ENCODE measurements at places on chromosomes 7 and 10. TPM values are rescaled to one million over a fixed set of nuclear protein-coding genes. Genes with fewer than 3 reads are reported as not detected.

Gene GTF2IRD1
- 35.3 TPM for total RNA-seq

Gene C7orf25
- 4.4 TPM for total RNA-seq

Gene SPDYE6
- total RNA-seq, result not detected

Gene AKR1C2
- total RNA-seq, result 256 TPM

Gene MLXIPL
- total RNA-seq, result 0.14 TPM

Gene STAG3
- 0.34 TPM for total RNA-seq

Gene CCL24
- total RNA-seq, result not detected

Gene HOXA2
- total RNA-seq, result not detected

Gene ZC3HAV1
- 17.1 TPM for total RNA-seq

Gene FZD8
- 4.2 TPM for total RNA-seq

Gene COL17A1
- total RNA-seq, result 884 TPM

Gene RBAK
- 21.6 TPM for total RNA-seq

Gene PRLHR
- total RNA-seq, result not detected

Gene SLC18A3
- total RNA-seq, result not detected

Gene LIPK
- total RNA-seq, result 0.21 TPM

Gene ATOH7
- total RNA-seq, result not detected

Gene CASP2
- total RNA-seq, result 12.3 TPM

Gene MYH16
- 0.36 TPM for total RNA-seq

Gene EGR2
- total RNA-seq, result 0.64 TPM

Gene SOSTDC1
- not detected for total RNA-seq

Gene MEST
- 8.5 TPM for total RNA-seq

Measured in nasal cavity respiratory epithelium epithelial cell of viscerocranial mucosa (primary cell).